GM03348 (cell line): ENCODE measurements at places on chromosomes 6 and 20.

- DNase-seq, result peak; percentile 77
Observed at GRCh38 chr20:19784511-19785172, 26.6 kb downstream of the RIN2 start.

- no peak for DNase-seq
Observed at GRCh38 chr6:91243436-91243835, 656.6 kb upstream of the MAP3K7 start.

GRCh38 chr6:130218134-130218533, 4.6 kb downstream of the SAMD3 start:
- no peak for DNase-seq

GRCh38 chr6:126002755-126003679, 16.7 kb downstream of the TRMT11 start:
- no peak for DNase-seq

GRCh38 chr6:73537677-73538076, 16.8 kb upstream of the EEF1A1 start:
- DNase-seq, result no peak

- no peak for DNase-seq
Observed at GRCh38 chr6:111074311-111074710, 13.0 kb upstream of the SLC16A10 start.

GRCh38 chr20:20498076-20498861, 130.4 kb downstream of the INSM1 start:
- DNase-seq, result no peak

- no peak for DNase-seq
Observed at GRCh38 chr6:57248311-57248895, 26.3 kb upstream of the RAB23 start.
